Hepatocyte (in vitro differentiated cells): ENCODE measurements at places on chromosomes 7 and 10. TPM values are rescaled to one million over a fixed set of nuclear protein-coding genes. Genes with fewer than 3 reads are reported as not detected.

GRCh38 chr7:31271641-31272405, 68.7 kb downstream of the NEUROD6 start:
- no peak for DNase-seq

GRCh38 chr7:146826329-146826728, 709.7 kb downstream of the CNTNAP2 start:
- DNase-seq: no peak

DNA sequence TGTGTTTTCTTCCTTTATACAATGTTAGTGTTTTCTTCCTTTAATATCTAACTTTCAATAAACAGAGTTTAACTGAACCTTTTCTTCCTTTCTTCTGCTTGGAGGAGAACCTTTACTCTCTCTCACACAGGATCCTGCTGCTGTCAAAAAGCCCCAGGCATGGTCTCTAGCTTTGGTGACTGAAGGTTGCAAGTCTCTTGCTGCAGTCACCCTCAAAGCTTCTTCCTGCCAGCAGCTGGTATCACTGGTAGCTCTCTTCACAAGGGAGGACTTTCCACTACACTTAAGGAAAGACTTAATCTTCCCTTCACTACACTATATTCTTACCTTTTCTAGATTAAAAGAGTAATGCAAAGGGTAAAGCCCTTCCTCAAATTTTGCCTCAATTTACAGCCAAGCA, 153.4 kb downstream of the SGMS1 start:
- DNase-seq: no peak

DNA sequence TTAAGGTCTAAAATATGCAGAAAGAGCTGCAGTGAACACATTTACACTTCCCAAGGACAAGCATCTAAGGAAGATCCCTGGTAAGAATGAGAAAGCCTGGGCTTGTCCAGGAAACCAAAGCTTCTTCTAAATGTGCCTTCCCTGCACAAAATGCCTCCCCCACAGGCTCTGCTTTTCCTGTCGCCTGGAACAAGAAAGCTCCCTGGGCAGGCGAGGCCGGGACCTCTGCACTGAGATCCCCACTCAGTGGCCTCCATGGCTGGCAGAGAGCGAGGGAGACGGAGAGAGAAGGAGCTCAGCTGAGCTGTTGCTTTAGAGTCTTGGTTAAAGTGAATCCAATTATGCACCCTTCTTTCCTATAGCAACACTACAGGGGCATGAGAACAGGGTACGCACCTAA, 75.6 kb downstream of the AMZ1 start:
- no peak for DNase-seq

DNA sequence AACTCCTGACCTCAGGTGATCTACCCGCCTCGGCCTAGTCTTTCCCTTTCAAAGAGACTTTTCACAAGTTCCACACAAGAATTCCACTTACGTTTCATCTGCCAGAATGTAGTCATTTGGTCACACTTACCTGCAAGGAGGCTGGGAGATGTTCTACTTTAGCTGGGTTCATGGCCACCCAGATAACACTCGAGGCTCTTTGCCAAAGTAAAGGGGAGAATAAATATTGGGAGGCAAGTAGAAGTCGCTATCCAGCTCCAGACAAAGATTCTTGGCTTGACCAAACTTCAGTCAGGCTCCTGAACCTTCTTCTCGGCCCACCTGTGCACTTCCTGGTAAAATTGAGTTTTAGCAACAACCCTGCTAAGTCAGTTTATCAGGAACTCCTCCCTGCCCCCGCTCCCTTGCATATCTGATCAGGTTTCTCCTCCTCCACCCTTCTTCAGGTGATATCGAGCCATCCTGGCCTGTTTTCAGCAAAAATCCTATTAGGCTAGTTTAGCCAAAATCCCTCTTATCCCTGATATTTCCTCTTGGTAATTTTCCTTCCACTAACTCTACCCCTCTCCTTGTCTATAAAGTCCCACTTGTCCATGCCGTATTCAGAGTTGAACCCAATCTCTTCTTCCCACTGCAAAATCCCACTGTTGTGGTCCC, 25.1 kb upstream of the SAMD8 start:
- no peak for DNase-seq

- DNase-seq: peak; percentile 56
Measured at GRCh38 chr10:71213761-71214440, 1.5 kb downstream of the UNC5B start.

DNA sequence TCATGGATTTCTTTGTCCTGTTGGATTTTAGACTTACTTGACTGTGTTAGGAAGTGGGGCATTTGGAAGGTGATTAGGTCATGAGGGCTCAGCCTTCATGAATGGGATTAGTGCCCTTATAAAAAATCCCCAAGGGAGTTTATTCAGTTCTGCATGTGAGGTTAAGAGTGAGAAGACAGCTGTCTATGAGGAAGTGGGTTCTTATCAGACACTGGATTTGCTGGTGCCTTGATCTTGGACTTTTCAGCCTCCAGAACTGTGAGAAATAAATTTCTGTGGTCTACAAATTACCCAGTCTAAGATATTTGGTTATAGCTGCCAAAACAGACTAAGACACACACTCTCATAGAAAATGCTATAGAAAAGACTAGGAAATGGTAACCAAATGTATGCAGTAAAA, 724.7 kb upstream of the FZD8 start:
- no peak for DNase-seq

DNA sequence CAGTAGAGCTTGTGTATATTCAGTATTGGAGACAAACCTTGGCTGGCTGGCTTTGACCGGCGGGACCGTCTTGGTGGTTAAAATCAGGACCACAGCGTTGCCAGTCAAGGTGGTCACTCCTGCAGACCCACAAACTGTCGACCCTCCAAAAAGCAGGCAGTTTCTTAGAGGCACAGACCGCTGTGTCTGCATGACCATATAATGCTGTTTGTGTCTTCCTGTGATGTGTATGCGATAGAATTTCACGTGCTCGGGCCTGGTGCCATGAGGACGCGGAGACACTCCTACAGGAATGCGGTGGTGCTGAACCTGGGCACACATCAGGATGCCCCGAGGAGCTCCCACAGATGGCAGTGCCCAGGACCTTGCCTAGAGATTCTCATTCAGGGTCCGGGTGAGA, 34.8 kb downstream of the BNIP3 start:
- DNase-seq: no peak

- DNase-seq: peak; percentile 72
Measured at GRCh38 chr10:5293691-5294550, 70.8 kb upstream of the UCN3 start.

DNA sequence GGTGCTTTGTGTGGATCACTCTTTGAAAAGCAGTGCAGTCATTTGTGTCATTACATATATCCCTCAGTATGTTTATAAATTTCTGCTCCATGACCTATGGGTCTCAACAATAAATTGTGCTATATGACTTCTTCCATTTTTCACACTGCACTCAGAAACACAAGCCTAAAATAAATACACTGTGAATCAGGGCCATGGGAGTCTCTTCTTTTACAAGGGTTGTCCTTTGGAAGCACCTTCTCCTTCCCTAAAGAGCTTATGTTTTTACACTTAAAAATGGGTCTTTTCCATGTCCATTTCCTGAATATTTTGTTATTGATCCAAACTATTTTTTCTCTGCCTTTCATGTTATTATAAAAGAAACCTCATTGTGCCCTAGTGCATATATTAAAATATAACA, 108.3 kb upstream of the MEOX2 start:
- DNase-seq: no peak

GRCh38 chr7:33710608-33711007, 194.7 kb upstream of the BMPER start:
- no peak for DNase-seq

DNA sequence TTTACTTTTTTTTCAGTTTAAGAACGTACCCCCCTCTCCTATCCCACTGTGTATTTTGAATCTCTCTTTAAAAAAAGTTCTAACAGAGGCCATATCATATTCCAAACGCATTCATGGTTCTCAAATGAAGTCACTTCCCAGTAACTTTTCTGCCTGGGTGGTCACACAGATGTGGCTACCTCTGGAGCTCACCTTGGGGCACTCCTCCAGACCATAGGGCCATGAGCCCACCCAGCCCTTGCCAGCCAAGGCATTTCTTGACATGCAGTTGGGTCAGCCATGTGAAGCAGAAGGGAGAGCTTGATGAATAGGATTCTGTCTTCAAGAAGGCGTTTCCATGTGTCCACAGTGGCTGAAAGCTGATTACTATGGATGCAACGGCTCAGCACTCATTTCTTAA, 239.3 kb downstream of the RAB11FIP2 start:
- no peak for DNase-seq

GRCh38 chr7:103521937-103522336, 75.9 kb upstream of the SLC26A5 start:
- no peak for DNase-seq

DNA sequence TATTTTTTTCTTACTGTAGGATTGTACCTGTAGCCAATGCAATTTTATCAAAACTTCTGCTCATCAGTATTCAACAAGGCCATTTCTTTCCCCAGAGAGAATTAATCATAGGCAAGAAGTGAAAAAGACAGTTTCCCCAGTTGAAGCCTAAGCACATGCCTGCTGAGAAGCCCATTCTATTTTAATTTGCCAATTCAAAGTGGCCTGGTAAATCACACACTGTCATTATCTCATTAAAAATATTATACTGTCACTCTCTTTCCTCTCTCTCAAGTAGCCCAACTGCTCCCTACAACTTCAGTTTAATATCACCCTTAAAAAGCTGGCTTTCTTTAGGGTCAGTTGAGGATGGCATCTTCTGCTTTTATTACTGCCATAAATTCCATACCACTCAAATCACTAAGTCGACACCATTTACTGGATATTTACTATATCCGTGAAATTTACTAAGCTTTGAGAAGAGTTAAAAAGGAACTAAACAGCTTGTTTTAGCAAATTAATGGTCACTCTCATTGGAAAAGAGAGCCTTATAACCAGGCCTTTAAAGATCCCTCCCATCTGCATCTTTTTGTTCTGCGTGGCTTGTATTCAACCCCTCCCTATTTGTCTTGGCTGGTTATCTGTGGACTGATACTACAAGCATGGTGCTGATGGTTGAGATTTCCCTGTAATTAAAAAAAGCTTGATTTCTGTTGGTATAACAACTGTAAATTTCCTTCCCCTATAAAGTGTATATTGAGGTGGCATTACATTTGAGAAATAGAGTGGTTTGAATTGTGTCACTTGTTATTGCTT, 30.6 kb downstream of the COL28A1 start:
- DNase-seq: no peak

GRCh38 chr10:8301831-8302230, 247.3 kb downstream of the GATA3 start:
- DNase-seq: no peak

- no peak for DNase-seq
Measured at GRCh38 chr10:17038627-17039026, 91.0 kb downstream of the CUBN start.

GRCh38 chr7:37076668-37077067, 352.4 kb upstream of the AOAH start:
- no peak for DNase-seq

GRCh38 chr7:82406937-82407336, 36.6 kb downstream of the CACNA2D1 start:
- DNase-seq: no peak

DNA sequence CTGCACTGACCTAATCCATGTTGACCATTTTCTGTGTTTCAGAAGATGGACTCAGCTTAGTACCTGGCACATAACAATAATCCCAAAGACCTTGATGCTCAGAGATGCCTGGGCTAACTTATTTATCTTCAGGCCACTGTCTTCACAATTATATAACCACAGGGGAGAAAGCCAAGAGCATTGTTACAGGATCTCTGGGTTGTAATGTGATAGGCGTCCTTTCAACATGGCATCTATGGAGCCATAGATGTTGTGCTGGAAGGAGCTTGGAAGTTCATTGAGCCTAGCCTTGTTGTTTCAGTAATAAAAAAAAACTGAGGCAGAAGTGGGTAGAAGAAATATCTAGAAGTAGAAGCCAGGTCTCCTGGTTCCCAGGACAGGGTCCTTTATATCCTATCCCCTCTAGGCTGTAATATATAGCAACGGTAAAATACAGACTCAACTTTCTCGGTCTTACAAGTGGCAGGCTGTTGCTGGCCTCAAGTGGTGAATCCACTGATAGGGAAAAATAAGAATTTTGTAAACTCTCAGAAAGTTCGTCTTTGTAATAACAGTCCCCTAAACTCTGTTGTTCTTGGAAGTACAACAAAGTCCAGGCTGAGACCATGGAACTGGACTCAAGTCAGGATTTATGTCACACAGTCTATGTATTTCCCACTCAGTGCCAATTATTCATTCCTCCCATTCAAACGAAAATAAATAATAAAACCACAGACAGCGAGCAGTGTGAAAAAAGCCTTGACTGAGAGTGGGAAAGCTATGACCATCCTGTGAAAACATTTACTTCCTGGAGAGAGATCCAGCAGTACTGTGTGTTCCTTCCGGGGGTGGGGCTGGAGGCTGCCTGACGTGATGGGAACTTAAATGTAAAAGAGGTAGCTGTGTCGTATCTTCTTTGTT, 277.6 kb downstream of the REEP3 start:
- peak; percentile 58 for DNase-seq

GRCh38 chr7:94633014-94633341, 23.0 kb downstream of the SGCE start:
- no peak for DNase-seq

The DENND2A gene
- 8.4 and 8.8 TPM in 2 replicates for polyA plus RNA-seq

The PDIA4 gene
- 377 and 413 TPM in 2 replicates for polyA plus RNA-seq

The MCM10 gene
- polyA plus RNA-seq: 3.6 and 4.7 TPM in 2 replicates

The CLCN1 gene
- polyA plus RNA-seq: 0.07 TPM in 1 of 2 replicates, not detected in the other

The ASZ1 gene
- polyA plus RNA-seq: 0.10 and 0.28 TPM in 2 replicates

The SPDYE16 gene
- polyA plus RNA-seq: 1.1 and 1.5 TPM in 2 replicates

The FAM25G gene
- polyA plus RNA-seq: 0.57 TPM in 1 of 2 replicates, not detected in the other

The ENTPD1 gene
- 1.5 and 4.1 TPM in 2 replicates for polyA plus RNA-seq

The FGF8 gene
- polyA plus RNA-seq: not detected in 2 replicates

The CDNF gene
- 2.3 and 2.4 TPM in 2 replicates for polyA plus RNA-seq

The IFIT1 gene
- 5.6 and 8.2 TPM in 2 replicates for polyA plus RNA-seq

The UNC5B gene
- 10.9 and 12.7 TPM in 2 replicates for polyA plus RNA-seq

The NUPR2 gene
- not detected in 2 replicates for polyA plus RNA-seq

The TAS2R41 gene
- polyA plus RNA-seq: not detected in 2 replicates
